ENCODE measurements at places on chromosomes 6 and 20.

DNA sequence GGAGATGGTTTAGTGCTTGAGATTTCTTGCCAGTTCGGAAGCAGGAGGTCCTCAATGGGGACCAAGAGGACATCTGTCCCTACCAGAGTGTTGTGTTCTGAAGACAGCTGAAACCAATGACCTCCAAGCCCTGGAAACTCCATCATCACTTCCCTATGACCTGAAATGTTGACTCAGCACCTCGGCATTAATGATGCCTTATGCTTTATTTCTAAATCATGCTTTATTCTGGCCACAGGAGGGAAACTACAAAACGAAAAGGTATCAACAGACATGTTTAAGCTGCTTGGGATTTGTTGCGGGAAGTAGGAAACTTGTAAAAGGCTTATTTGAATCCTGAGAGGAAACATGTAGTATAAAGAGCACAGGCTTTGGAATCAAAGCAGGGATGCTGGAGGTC lies 389.1 kb upstream of the CHD6 start:
- DNase-seq = no peak

DNA sequence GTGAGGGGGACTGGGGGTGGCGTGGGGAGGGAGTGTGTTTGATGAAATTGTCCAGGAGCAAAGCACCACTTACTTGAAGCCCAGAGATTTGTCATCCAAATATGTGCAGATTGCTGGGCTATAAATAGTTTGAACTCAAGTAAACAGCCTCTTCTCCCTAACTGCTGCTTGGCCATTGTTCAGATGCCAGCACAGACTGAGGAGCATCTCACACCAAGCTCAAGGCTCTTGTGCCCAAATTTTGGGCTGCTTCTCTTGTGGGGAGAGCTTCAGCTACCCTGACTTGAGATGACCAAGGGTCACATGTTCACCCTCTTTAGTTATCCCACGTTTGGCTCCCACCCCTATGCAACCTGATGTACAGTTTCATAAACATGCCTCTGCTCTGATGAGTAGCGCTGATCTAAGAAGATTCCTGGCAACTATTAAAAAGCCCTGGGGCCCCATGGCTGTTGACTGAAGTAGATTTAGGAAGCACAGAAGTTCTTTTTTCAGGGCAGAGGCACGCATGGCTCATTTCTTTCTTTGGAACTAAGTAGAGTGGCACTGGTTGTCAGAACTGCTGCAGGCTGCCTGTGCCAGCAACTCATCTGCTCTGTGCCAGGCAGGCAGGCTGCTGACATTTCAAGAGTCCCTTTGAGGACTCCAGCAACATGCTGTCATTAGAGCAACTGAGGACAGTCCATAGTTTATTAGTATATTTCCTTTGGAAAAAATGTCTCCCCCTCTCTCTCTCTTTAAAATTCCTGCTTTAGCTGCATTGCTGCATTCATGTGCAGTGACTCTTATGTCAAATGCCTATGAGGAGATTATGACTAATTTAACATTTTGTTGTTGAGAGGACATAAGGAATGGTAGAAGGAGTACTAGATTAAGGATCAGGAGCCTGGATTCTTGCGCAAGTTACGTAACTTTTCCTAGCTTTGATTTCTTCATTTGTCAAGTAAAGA lies 9.6 kb upstream of the PKIG start:
- DNase-seq = no peak

- DNase-seq = no peak
Measured at GRCh38 chr6:48243071-48243470, 132.1 kb upstream of the PTCHD4 start.

- no peak for DNase-seq
Measured at GRCh38 chr6:108883172-108883571, 35.0 kb downstream of the ARMC2 start.

DNA sequence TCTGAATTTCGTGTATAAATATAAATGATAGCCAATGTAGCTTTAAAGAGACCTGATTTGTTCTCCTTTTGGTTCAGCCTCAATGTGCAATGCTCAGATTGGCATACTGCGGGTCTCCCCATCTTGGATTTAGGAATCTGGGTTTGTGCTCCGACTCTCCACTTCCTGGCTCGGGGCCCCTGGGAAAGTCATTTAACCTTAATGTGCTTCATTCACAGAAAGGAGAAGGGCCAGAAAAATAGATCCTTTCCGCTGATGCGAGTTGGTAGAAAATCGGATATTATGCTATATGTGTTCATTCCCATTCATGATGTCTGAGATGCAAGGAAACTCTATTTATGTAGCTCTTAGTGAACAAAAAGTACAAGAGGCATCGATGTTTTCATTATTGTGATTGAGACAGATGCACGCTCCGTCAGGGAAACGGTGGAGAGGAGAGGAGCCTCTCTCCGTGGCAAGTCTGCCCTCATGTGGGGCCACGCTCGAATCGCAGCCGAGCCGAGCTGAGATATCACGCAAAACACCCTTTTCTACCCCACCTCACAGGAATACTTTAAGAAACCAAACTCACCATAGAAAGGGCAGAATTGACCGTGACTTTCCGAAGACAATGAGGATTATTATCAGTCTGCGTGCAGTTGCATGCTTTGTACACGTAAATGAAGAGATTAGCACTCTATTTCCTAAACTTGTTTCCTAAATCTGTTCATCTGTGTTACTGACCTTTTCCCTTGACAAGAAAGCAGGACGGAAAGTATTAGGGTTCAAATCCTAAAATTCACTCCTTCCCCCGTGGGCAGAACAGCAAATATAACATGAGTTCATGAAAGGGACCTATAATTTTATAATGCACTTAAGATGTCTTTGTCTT lies 136.6 kb downstream of the COL9A1 start:
- DNase-seq = no peak

- no peak for DNase-seq
Measured at GRCh38 chr6:161130541-161130940, 139.0 kb downstream of the MAP3K4 start.

DNA sequence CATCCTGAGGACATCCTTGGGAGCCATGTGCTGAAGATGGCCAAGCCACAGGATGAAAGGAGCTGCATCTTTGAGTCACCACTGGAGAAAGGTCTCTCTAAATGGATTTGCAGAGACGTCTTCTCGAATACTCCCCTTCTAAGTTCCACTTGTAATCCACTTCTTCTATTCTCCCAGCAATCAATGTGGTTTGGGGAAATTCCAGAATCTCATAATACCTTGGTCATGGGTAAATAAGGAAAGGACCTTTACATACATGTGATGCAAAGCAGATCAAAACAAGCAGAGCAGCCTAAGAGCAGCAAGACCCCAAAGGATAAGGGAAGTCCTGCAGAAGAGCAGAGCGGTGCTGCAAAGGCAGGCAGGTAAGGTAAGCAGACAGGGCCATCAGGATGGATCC lies 35.3 kb downstream of the TRIM38 start:
- DNase-seq = no peak
